ENCODE measurements at places on chromosomes 5 and 9.
A peak's percentile ranks its signal among the peaks of the same experiment; 100 is the strongest.

GRCh38 chr9:72839085-72839484, 113.8 kb downstream of the ALDH1A1 start:
- peak; percentile 55 for DNase-seq

GRCh38 chr5:152332716-152333460, 72.2 kb downstream of the NMUR2 start:
- DNase-seq = no peak

GRCh38 chr5:109053995-109054417, 306.3 kb downstream of the FER start:
- no peak for DNase-seq

GRCh38 chr5:91794455-91794854, 411.3 kb upstream of the ARRDC3 start:
- DNase-seq = no peak

- no peak for DNase-seq
Observed at GRCh38 chr9:98865284-98865875, 57.9 kb downstream of the GALNT12 start.

- no peak for DNase-seq
Observed at GRCh38 chr9:28839778-28840430, 1266.6 kb upstream of the C9orf72 start.

DNA sequence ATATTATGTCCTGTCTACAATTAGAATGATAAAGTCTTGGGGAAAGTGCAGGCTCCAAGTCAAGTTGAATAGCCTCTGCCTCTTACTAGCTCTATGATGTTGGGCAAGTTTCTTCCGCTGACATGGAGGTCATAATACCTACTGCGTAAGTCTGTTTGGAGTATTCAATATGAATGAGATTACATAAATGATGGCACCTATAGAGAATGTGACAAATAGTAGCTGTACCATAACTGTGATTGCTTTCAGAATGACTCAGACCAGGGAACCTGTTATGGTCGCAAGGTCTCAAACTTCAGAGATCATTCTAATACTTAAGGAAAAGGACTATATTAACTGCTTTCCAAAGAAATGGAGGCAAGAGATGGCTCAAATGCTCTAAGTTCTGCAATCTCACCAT, 94.0 kb upstream of the ABCA1 start:
- DNase-seq = no peak

DNA sequence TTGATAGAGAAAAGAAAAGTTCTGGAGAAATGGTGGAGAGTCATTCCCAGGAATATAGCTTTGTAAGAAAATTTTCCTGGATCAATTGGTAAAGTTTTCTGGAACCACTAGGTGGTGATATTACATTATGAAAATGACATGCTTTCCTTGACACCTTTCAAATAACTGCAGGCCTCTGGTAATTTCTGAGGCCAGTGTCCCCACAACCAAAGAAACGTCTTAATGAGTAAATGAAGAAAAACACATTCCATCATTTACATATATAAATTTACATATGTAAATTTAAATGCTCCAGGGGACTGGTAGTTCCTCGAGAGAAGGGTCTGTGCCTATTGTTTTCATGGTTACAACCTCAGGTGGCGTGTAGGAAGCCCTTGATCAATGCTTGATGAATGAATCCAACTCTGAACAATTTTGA, 17.2 kb upstream of the RGS3 start:
- no peak for DNase-seq

GRCh38 chr5:93017849-93018248, 563.2 kb downstream of the NR2F1-AS1 start:
- no peak for DNase-seq

DNA sequence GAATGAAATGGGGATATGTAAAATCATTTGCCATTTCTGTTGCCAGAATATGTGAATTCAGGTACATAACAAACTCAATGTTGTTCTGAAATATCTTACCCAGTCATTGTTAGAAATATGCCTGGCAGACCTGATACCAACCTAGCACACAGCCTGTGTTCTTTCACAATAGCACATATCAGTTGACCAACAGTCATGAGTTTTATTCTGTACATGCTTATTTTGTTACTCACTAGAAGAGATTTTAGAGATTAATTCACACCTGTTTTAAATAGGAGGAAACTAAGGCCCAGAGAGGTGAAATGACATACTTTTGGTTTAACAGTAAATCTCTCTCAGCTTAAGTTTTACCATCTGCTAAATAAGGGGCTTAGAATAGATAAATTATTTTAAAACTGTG, 8.4 kb upstream of the PPP1R2B start:
- no peak for DNase-seq

DNA sequence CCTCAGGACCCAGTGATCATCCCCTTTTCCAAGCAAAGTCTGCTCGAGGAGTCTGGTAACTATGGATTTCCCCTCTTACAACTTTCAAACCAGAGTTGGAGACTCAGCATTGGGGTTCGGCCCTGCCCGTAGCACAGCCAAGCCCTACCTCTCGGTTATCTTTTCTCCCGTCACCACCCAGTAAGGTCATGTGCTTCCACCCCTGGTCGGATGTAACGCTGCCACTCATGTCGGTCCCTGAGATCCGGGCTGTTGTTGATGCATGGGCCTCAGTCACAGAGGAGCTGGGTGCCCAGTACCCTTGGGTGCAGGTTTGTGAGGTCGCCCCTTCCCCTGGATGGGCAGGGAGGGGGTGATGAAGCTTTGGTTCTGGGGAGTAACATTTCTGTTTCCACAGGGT, 1.2 kb downstream of the GALT start:
- no peak for DNase-seq

GRCh38 chr5:16679863-16680262, 63.1 kb upstream of the RETREG1 start:
- DNase-seq = no peak

- DNase-seq = no peak
Observed at GRCh38 chr5:132229236-132229635, 1.6 kb upstream of the P4HA2 start.

DNA sequence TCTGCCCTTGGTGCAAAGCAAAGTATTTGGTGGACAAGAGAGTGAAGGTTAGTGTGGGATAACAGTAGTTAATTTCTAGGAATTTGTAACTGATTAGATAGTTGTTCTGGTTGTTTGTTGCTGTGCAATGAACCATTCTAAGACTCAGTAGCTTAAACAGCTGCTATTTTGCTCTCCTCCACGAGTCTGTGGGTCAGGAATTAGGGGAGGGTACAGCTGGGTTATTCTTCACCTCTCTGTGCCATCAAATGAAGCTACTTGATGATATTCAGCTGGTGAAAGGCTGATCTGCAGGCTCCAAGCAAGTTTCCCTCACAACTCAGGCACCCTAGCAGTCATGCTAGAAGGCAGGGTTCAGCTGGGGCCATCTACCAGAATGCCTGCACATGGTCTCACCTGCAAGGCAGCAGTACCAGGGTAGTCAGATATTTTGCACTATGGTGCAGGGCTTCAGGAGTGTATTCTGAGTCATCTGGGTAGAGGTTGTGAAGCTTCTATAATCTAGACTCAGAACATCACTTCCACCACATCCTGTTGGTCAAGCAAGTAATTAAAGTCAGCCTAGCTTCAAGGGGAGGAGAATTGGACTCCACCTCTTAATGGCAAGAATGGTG, 159.5 kb upstream of the SLC28A3 start:
- DNase-seq = no peak

GRCh38 chr5:35788724-35789123, 68.0 kb upstream of the IL7R start:
- DNase-seq = no peak

GRCh38 chr5:6355294-6355693, 23.1 kb downstream of the MED10 start:
- DNase-seq = no peak

DNA sequence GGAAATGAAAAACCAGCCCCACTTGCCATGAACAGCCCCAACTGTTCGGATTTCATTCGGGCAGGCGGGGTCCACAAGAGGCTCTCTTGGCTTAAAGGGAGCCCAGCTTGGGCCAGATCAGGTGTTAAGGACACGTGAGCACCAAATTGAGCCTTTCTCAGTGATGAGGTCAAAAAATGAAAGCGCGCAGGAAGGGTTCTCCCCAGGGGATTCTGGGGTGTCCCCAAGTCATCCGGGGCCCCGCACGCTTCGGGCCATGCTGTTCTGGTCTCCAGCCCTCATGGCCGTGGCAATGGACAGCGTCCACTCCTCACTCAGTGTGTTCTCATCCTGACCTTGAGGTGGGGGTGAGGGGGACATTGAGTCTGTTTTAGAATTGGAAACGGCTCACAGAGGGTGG, 10.9 kb downstream of the AK1 start:
- no peak for DNase-seq

DNA sequence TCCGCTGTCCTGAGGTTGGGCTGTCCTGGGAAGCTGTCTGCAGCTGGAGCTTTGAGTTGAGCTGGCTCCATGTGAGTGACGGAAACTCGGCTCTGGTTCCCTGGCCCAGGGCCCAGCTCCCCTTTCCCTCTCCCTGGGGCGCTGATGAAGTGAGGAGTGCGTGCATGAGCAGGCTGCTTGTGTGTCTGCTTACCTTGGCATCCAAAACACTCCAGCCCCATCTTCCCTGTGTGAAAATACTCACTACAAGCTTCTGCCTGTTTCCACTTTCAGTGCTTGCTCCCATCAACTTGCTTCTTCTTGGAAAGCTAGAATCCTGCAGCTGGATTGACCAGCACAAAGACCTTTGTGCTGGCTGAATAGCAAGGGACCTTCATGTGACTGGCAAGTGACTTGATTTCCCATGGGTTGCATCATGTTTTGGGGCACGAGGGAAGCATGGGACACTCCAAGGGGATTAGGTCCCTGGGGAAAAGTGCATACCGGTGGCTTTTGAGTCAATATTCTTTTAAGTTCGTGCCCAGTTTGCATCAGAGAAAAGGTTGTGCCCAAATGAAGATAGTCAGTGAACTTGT, 198.1 kb downstream of the GADD45G start:
- DNase-seq = no peak

DNA sequence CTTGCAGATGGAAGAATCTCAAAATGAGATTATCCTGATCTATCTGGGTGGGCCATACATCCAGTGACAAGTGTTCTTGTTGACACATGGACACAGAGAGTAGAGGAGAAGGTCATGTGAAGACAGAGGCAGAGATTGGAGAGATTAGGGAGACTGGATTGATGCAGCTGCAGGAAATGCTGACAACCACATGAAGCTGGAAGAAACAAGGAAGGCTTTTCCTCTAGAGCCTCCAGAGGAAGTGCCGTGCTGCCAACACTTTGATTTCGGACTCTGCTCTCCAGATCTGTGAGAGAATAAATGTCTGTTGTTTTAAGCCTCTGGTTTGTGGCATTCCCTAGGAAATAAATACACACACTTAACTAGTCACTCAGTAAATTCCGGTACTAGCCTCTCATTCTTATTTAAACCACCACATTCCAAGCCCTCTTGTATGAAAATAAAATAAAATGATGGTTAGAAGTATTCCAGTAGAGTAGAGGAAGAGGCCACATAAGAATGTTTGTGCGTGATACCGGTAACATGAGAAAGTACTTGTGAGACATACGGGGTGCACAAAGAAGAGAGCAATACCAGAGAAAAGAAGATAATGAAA, 110.9 kb upstream of the DMAC1 start:
- no peak for DNase-seq

- no peak for DNase-seq
Observed at GRCh38 chr9:90086101-90086511, 481.3 kb downstream of the GADD45G start.

GRCh38 chr9:33820231-33820745, 3.3 kb downstream of the UBE2R2 start:
- DNase-seq = no peak

- DNase-seq = peak; percentile 39
Observed at GRCh38 chr5:111143910-111144309, 51.8 kb downstream of the WDR36 start.

DNA sequence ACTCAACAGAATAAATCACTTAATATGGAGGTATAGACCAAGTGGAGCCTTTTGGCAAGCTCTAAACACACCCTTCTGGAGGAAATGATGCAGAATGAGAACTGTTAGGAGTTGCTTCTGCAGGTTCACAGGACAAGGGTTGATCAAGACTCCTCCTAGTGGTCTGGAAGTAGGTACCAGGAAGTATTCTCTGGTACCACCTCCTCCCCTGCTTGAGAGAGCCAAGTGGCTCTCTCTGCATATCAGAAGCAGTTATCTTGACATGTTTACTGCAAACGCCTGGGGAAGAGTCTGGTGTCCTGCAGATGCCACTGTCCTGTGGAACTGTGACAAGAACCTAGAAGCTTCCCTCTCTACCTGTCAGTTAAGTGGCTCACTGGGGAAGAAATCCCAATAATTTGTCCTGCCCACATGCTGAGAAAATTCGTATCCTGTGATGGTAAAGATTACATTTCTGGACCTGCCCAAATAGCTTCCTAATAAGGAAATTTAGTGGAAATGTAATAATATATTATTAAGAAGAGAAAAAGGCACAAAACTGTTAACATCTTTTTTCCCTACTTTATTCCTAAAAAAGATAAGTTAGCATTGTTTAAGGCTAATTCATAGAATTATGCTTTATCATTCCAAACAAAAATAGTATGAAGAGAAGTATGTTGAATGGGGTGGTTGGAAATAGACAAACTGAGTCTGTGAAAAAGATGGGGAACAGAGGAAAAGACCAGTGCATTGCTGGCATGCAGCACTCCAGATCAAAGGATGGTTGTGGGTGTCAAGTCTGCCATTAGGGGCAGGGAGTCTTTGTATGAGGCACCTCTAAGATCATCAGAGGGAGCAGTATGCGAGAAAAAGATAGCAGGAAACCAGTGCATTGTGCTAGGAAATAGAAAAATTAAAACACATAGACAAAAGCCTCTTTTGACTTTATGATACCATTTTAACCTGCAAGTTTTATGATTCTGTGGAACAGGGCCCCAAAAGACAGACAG, 118.8 kb downstream of the CDC42SE2 start:
- DNase-seq = no peak
